ACHN (cell line): ENCODE measurements at places on chromosomes 3 and 15.

DNA sequence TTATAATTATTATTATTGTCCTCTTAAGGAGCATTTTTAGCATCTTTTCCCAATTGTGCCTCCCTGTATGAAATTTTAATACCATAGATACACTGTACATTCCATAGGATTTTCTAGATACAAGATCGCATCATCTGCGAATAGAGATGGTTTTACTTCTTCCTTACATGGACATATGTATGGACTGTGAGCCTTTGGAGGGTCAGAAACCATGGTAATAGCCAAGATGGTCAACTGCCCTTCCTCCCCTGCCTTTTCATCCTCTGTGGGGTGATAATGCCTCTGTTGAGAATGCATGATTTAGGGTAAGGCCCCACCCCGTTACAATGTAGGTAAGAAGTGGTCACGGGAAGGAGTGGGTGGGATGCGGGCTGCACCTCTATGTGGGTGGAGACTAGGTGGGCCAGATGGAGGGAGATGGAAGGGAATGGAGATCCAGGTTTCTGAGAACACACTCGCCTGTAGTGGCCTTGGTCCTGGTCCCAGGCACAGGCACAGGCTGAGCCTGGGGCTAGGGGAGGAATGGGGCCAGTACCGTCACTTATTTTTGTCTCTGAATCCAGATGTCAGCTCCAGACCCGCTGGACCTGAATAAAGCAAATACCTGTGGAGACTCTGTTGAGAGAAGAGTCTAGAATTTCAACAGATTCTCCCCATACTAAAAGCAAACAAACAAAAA, 31.7 kb downstream of the GOLGA6A start:
- no peak for DNase-seq

DNA sequence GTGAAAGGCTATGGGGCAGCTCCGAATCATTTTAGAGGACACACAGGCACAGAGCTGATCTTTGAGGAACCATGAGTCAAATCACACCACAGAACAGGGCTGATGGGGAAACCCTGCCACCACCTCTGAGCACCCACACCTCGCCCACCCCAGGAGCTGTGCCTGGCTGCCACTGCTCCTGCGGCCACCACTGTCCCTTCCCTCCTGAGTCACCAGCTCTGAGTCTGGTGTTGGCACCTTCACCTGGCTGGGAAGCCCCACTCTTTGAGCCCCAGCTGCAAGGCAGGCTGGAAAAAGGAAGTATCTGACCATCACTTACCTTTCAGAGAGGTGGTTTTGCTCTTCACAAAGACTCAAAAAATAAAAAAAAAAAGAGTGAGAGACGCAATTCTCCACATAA, 63.6 kb upstream of the MEF2A start:
- DNase-seq, result no peak

GRCh38 chr3:126516936-126517290, 660 bp downstream of the UROC1 start:
- no peak for DNase-seq

GRCh38 chr3:106829206-106829605, 548.0 kb upstream of the CCDC54 start:
- DNase-seq, result no peak

DNA sequence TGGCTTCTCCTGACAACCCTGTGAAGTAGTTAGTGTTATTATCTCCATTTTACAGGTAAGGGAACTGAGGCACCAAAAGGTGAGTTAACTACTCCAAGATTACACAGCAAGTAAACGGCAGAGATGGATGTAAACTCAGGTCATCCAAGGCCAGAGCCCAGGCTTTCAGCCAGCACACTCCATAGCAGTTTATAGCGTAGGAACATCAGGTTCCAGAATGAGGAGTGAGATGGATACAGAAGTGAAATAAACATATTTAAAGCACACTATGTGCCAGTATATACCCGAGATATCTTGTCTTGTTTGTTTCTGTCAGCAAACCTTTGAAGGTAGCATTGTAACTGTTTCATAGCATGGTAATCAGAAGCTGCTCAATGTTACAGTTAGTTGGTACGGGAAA, 279.0 kb downstream of the OXSM start:
- no peak for DNase-seq

DNA sequence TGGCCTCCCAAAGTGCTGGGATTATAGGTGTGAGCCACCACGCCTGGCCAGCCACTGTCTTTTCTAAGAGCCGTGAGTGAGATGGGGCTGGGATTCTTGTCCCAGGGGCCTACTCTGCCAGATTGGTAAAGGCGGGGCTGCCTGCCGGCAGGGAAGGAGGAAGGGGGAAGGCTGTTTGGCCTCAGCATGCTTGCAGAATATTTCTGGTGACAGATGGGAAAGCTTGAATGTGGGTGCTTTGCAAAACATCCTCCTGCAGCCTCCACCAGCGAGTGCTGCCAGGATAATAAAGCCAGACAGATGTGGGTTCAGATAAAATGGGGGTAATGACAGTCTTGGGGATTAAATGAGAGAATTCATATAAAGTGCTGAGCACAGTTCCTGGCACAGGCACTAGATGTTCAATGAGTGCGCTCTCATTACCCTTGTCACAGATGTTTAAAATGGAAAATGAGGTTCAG, 19.8 kb upstream of the ACOX2 start:
- no peak for DNase-seq

GRCh38 chr3:162224746-162225145, 728.1 kb downstream of the OTOL1 start:
- DNase-seq, result no peak
